ENCODE measurements at places on chromosomes 3 and 15. TPM values are rescaled to one million over a fixed set of nuclear protein-coding genes. Genes with fewer than 3 reads are reported as not detected.

AHSG gene
- total RNA-seq, result 0.52 TPM

GRCh38 chr15:65909831-65910230 is 40.5 kb downstream of the RAB11A start:
- no peak for DNase-seq

DNA sequence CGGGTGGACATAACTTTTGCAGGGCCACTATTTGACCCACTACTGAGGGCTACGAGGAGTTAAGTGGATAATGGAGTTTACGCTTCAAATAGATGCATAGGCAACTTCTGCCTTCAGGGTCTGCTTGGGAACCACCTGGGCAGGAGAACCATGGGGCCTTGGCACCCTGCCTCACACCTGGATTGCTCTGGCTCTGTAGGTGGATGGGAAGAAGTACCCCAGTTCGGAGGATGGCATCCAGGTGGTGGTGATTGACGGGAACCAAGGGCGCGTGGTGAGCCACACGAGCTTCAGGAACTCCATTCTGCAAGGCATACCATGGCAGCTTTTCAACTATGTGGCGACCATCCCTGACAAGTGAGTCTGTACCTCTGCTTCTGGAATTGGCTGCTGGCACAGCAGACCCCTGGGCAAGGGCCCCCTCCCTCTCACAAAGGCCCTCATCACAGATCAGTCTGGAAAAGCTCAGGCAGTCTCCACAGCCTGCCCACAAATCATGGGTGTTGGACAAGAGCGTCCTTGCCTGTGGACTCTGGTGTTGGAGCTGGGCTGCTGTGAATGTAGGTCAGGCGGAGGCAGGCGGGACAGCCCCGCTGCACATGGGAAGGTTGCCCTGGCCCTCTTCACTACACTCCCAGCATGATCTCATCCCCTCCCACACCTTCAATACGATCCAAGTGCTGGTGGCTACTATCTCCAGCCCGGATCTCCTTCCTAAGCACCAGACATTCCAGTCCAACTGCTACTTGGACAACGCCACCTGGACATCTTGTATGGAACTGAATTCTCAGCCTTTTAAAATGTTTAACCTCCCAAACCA is 46.7 kb downstream of the MESD start:
- no peak for DNase-seq

GRCh38 chr3:60076331-60076730 is 1026.5 kb upstream of the CFAP20DC start:
- no peak for DNase-seq

- peak; percentile 74 for DNase-seq
Observed at GRCh38 chr3:111695636-111696117, 100.5 kb upstream of the ZBED2 start.

FXR1 gene
- total RNA-seq, result 132 TPM

DNA sequence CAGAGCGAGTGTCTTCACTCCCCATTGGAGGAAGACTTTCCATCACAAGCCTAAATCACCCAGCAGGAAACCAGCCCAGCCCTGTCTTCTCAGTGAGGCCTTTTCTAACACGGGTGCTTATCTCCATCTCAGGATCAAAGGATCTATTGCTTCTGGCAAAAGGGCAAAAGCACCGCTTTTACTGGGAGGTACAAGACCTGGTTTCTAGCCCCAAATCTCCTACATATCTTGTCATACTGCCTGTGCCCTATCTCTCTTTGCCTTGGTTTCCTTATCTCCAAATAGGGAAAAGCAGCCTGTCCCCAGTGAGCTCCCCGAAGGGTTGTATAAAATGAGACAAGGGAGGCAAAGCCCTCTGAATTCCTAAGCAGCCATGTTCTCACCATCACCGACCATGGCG is 5.2 kb downstream of the GLB1 start:
- DNase-seq, result no peak
